H9 (cell line): ENCODE measurements at places on chromosomes 16 and 17.

GRCh38 chr17:40317345-40317873 lies 8.4 kb downstream of the RARA start:
- peak; percentile 85 for DNase-seq

- DNase-seq: no peak
Measured at GRCh38 chr17:63966646-63967264, 6.0 kb downstream of the SCN4A start.

GRCh38 chr16:16871196-16871595 lies 492.3 kb downstream of the NPIPA7 start:
- DNase-seq: peak; percentile 56

- DNase-seq: peak; percentile 64
Measured at GRCh38 chr17:30290696-30291542, 825 bp downstream of the BLMH start.

- no peak for DNase-seq
Measured at GRCh38 chr16:5069854-5070253, 1.8 kb upstream of the ALG1 start.

- DNase-seq: peak; percentile 75
Measured at GRCh38 chr17:8126491-8127066, 2.7 kb upstream of the HES7 start.

DNA sequence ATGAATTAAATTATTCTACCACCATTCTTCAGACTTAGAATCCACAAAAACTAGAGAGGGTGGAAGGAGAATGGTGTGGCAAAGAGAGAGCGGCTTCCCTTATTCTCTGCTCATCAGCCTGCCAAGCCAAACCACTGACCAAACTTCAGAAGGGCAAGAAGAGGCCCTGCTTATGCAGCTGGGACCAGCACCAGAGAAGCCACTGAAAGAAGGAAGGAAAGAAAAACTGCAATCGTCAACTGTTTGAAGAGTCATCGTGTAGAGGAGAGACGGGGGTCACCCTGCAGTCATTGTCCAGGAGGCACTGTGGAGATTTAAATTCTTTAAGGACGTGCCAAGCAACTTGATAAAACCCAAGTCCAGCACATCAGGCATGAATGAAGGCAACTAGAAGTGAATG lies 15.6 kb downstream of the PMP22 start:
- DNase-seq: peak; percentile 18

DNA sequence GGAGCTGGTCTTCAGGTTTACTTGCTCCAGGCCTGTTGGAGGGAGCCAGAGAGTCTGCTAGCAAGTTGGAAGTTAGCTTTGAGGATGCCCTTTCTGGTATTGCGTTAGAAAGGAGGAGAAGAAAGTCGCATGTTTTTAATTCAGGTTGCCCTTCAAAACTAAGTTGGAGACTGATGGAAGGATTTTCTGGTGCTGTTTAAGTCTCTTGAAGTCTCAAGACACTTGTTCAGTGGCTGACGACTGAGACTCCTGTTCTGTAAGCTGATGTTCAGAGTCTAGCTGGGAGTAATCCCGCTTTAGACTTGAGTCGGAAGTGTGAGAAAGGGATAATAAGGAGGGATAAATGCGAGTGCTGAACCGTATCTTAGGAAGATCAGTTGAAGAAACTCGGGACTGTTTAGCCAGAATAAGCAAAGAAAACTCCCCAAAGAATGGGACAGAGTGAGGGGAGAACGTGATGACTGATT lies 740 bp downstream of the AATF start:
- DNase-seq: no peak

GRCh38 chr16:66474750-66475199 lies 47.7 kb downstream of the BEAN1 start:
- DNase-seq: no peak

DNA sequence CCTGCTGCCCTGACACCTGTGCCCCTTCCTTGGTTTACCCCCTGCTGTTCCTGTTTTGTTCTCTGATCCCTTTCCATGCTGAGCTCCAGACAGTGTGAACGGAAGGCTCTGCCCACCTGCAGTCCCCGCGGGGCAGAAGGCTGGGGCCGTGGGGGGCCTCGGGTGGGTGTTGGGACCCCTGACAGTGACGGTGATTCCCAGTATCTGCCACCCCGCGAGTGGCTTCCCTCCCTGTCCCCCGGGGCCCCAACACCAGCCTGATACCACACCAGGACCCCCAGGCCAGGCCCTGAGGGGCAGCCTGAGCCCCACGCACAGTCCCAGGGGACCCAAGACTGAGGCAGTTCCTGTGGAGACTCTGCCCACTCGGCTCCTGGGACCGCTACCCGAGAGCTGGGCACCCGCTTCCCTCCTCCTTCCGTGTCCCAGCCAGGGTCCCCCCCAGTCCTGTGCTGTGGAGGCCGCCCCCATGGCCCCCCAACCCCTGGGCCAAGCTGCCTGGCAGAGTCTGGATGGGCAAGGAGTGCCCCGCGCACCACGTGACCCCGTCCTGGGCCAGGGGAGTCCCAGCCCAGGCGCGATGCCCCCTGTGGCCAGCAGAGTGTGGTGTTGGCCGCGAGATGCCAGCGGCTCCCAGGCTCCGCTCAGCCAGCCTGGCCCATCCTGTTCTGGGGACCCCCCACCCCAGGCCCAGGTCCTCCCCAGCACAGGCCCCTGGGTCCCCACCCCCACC lies 10.0 kb upstream of the C1QTNF8 start:
- peak; percentile 81 for DNase-seq
